ENCODE measurements at places on chromosomes 5 and 9.

- DNase-seq, result no peak
These were observed 79.2 kb upstream of the ABCA1 start for GRCh38 chr9:105007143-105007542.

GRCh38 chr5:149581192-149581861 lies at the start of gene ARHGEF37:
Gene ARHGEF37, plus strand, starts transcription at chr5:149581498. Its CDS starts 16,272 bp downstream, at chr5:149597770.
- DNase-seq, result peak; percentile 81

DNA sequence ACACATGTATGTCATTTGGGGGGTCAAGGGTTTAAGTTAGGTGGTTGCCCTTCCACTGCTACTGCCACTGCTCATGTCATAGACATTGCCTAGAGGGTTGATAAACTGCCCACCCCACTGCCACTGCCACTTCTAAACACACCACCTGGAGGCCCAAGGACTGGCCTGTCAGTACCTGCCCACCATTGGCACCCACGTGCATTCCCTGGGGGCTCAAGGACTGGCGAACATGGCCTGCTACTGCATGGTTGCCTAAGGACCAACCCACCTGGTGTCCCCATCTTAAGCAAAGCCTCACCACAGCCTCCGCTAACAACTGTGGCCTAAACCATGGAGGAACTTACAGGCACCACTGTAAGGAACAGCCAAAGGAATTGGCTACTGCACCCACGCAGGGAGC lies 185.6 kb upstream of the TLX3 start:
- DNase-seq, result no peak

DNA sequence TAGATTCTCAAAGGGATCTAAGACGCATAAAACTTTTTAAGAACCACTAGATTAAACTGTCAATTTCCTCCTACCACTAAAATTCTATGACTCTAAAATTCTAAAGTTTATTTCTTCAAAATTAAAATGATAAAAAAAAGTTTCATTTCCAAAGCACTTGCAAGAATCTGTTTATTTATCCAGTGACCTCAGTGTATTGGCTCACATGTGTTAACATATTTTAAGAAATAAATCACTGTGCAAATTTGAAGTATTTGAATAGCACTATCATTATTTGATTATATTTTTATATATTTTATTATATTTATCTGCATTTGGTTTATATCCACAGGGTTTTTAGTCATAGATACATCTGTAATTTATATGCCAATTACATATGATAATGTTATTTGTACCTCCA lies 62.2 kb upstream of the SLC12A2 start:
- DNase-seq, result no peak

- no peak for DNase-seq
These were observed 29.8 kb downstream of the CORO2A start for GRCh38 chr9:98162613-98163012.

DNA sequence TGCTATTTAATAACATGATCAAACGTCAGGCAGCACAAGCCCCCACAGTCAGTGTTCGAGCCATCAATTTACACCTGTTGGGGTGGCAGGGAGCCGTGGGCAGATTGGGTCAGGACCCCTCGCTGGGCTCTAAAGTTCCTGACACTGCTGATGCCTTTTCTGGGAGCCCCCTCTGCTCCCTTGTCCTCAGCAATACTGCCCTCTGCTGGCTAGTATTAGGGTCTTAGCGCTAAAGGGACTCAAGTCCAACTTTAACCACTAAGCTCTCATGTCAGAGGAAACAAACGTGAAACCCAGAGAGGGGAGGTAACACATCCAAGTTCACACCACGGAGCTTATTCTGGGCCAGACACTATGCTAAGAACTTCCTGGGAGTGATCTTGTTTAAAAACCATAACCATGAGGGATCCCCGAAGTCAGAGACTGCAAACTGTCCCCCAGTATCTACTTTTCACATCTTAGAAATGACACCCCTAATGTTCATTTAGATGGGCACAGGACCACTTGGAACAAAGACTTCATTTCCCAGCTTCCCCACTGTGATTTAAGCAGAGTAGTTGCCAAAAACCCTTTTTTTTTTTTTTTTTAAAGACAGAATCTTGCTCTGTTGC lies 20.4 kb downstream of the ANKS6 start:
- peak; percentile 64 for DNase-seq

All from SHP77 (cell line).